ENCODE measurements at places on chromosomes 6 and 20. TPM values are rescaled to one million over a fixed set of nuclear protein-coding genes. Genes with fewer than 3 reads are reported as not detected.

DNA sequence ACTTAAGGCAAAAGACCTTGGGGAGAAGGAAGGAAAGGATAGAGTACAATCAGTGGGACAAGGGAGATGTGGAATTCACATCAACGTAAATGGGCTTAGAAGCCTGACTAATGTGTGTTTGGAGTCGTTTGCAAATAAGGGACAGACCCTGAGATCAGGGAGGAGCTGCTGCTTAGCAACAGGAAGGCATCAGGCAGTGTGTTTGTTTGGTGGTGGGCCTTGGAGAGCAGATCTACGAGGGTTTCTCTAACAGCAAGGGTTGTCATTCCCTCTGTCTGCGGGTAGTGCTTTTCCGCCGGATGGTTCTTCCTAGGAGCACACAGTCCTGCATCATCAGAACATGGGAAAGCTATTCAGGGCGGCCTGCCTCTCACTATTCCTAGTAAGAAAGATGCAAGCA, 40.4 kb downstream of the C6orf118 start:
- H3K27ac ChIP-seq = no peak overlapping the region
- no peak overlapping the region for H3K4me3 ChIP-seq
- no peaks in the 10 kb centered on the region for H3K27me3 ChIP-seq

DNA sequence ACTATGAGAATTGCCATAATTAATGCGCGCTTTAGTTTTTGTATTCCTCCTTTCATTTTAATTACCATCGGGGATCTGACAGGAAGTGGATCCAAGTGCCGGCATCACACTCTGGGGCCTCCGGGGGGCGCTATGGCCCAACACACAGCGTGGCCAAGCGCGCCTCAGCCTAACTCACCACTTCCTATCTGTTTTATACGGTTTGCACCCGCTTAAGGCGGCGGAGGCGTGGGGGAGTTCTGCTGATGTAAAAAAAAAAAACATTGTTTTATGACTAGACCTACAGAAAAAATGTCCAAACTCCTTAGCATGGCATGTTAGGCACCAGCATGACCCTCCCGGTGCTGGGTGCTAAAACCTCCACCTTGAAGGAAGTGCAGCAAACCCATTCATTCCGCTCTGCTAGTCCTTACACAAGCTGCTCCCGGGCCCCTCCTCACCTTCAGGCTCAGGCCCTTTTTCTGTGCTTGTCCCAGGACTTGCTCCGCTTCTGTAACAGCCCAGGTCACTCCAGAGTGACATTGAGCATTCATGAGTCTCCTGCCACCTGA, 4.5 kb upstream of the EBF4 start:
- H3K27ac ChIP-seq = no peak overlapping the region
- peak; percentile 87 for DNase-seq
- H3K4me3 ChIP-seq = no peak overlapping the region
- H3K4me1 ChIP-seq = peaks cover 11% of the 10 kb centered on the region
- no peaks in the 10 kb centered on the region for H3K36me3 ChIP-seq

- H3K4me3 ChIP-seq = peak overlapping the region; percentile 23
- peaks cover 100% of the 10 kb centered on the region for H3K4me1 ChIP-seq
- no peaks in the 10 kb centered on the region for H3K36me3 ChIP-seq
- peak overlapping the region; percentile 91 for H3K27ac ChIP-seq
These were observed 6.5 kb downstream of the RBM38 start for GRCh38 chr20:57397693-57398108.

DNA sequence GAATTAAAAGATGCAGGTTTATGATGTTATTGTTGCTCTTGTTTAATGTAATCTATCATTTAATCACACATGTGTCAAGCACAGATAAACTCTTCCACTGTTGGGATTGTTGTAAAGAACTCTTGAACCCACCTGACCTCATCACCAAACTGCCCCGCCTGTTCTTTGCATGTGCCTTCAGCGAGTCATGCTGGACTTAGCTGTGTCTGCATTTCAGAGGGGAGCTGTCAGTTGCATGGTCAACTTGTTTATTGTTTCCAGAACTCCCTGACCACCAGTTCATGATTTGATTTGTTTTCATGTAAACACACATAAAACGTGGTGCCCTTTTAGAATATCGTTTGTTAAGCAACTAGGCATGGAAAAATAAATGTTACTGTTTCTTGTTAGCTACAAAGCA, 93.6 kb downstream of the KHDC1L start:
- H3K4me3 ChIP-seq = no peak overlapping the region
- no peak for DNase-seq
- peaks cover 8% of the 10 kb centered on the region for H3K4me1 ChIP-seq
- no peak overlapping the region for H3K27ac ChIP-seq
- no peaks in the 10 kb centered on the region for H3K36me3 ChIP-seq
- no peaks in the 10 kb centered on the region for H3K27me3 ChIP-seq

DNA sequence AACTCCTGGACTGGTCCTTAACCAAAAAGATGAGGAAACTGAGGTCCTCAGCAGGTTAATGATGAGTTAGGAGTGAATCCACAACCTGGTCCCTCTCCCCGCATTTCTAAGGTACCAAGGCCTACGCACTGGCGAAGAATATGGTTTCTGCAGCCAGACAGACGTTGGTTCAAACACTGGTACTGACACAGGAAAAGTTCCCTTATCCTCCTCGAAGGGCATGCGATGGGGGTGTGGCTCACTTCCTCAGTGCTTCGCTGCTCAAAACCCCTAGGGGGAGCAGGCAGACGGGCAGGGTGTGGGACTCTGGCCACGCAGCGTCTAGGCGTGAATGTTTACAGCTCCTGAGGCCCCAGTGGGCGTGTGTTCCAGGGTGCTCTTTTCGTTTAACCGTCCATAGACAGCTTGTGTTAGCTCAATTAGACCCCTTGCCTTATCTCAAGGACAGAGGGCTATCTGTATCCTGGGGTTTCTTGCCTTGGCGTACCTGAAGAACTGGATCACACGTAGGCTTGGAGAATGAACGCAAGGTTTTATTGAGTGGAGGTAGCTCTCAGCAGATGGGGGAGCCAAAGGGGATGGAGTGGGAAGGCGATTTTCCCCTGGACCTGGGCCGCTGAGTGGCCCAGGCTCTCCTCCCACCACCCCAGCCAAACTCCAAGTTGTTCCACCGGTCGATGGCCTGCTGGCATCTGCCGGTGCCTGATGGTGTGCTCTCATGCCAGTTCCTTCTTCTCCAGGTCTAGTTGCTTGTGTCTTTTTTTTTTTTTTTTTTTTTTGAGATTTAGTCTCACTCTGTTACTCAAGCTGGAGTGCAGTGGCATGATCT, 31.8 kb upstream of the PTPN1 start:
- H3K27me3 ChIP-seq = no peaks in the 10 kb centered on the region
- DNase-seq = peak; percentile 92
- H3K4me1 ChIP-seq = peaks cover 58% of the 10 kb centered on the region
- H3K27ac ChIP-seq = peak overlapping the region; percentile 48

RBPJL gene
- not detected for total RNA-seq

DEFB110 gene
- total RNA-seq = not detected

CST5 gene
- total RNA-seq = not detected
